ENCODE measurements at places on chromosomes 1 and 21. TPM values are rescaled to one million over a fixed set of nuclear protein-coding genes. Genes with fewer than 3 reads are reported as not detected.

The LCE2B gene
- not detected for total RNA-seq

The TYW3 gene
- total RNA-seq: 17.9 TPM

The ANKRD35 gene
- total RNA-seq: 6.4 TPM

The SPRR3 gene
- not detected for total RNA-seq

The RGS1 gene
- 210 TPM for total RNA-seq

The LIN9 gene
- 1.9 TPM for total RNA-seq

The RGS7 gene
- 0.16 TPM for total RNA-seq

- no peak overlapping the region for H3K4me3 ChIP-seq
- no peak for DNase-seq
- no peak overlapping the region for H3K27ac ChIP-seq
- H3K27me3 ChIP-seq: no peaks in the 10 kb centered on the region
These were observed 38.5 kb downstream of the MACO1 start for GRCh38 chr1:25469177-25469576.

- no peak overlapping the region for H3K27ac ChIP-seq
- no peak overlapping the region for H3K4me3 ChIP-seq
- H3K36me3 ChIP-seq: no peaks in the 10 kb centered on the region
- H3K4me1 ChIP-seq: no peaks in the 10 kb centered on the region
- H3K27me3 ChIP-seq: no peaks in the 10 kb centered on the region
These were observed 157.4 kb downstream of the DNM3 start for GRCh38 chr1:171998711-171999110.

DNA sequence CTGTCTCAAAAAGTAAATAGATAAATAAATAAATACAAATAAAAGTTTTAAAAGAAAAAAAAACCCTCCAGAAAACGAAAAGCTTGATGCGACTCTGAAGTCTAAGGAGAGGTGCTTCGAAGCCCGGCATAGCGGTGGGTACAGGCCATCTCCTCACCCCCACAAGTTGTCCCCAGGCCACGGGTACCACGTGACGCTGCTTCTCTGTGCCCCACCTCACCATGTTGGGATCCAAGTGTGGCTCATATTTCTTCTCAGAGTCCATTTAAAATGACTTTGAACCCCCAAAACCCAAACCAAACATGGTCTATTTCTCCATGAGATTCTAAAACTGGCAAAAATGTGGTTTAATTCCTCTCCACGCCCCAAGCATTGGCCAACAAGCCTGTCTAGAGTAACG lies 32.9 kb upstream of the ZC3H12A start:
- DNase-seq: no peak
- H3K36me3 ChIP-seq: no peaks in the 10 kb centered on the region
- no peaks in the 10 kb centered on the region for H3K27me3 ChIP-seq
- no peaks in the 10 kb centered on the region for H3K4me1 ChIP-seq

GRCh38 chr1:193040011-193040410 lies 19.1 kb downstream of the UCHL5 start:
- H3K36me3 ChIP-seq: no peaks in the 10 kb centered on the region
- no peaks in the 10 kb centered on the region for H3K27me3 ChIP-seq
- no peak overlapping the region for H3K4me3 ChIP-seq
- no peaks in the 10 kb centered on the region for H3K4me1 ChIP-seq

GRCh38 chr1:43908858-43909257 lies 24.7 kb upstream of the ARTN start:
- no peak for DNase-seq
- H3K4me1 ChIP-seq: no peaks in the 10 kb centered on the region
- H3K27ac ChIP-seq: no peak overlapping the region
- no peak overlapping the region for H3K4me3 ChIP-seq
- H3K36me3 ChIP-seq: no peaks in the 10 kb centered on the region

DNA sequence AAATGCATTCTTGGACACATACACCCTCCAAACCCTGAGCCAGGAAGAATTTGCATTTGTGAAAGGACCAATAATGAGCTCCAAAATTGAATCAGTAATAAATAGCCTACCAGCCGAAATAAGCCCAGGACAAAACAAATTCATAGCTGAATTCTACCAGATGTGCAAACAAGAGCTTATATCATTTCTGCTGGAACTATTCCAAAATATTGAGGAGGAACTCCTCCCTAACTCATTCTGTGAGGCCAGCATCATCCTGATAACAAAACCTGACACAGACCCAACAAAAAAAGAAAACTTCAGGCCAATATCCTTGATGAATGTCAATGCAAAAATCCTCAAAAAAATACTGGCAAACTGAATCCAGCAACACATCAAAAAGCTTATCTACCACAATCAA lies 6.7 kb downstream of the SPRR2E start:
- DNase-seq: no peak
- H3K4me3 ChIP-seq: no peak overlapping the region
- no peaks in the 10 kb centered on the region for H3K4me1 ChIP-seq
- H3K27me3 ChIP-seq: no peaks in the 10 kb centered on the region
- H3K27ac ChIP-seq: no peak overlapping the region
- H3K36me3 ChIP-seq: no peaks in the 10 kb centered on the region

DNA sequence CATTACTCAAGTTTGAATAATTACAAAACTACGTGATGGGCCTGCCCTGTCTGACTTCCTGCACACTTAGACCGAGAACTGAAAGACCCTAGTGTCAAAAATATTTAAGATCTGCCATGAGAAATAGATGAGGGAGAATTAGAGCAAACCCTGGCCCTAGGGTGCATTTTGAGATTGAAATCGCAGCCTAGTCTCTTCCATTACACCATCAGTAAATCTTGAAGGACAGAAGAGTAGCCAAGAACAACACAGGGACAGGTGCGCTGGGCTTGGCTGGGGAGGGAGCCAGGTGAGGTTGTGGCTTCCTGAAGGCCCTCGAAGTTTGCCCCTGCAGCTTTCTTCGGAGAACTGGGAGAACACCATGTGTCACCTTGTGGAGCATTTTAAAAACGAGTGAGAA lies 36.7 kb upstream of the KIF26B start:
- peak; percentile 60 for DNase-seq
- no peaks in the 10 kb centered on the region for H3K27me3 ChIP-seq
- no peak overlapping the region for H3K27ac ChIP-seq

GRCh38 chr1:165257969-165258459 lies 98.5 kb downstream of the LMX1A start:
- H3K36me3 ChIP-seq: no peaks in the 10 kb centered on the region
- H3K4me1 ChIP-seq: no peaks in the 10 kb centered on the region
- no peak overlapping the region for H3K4me3 ChIP-seq

DNA sequence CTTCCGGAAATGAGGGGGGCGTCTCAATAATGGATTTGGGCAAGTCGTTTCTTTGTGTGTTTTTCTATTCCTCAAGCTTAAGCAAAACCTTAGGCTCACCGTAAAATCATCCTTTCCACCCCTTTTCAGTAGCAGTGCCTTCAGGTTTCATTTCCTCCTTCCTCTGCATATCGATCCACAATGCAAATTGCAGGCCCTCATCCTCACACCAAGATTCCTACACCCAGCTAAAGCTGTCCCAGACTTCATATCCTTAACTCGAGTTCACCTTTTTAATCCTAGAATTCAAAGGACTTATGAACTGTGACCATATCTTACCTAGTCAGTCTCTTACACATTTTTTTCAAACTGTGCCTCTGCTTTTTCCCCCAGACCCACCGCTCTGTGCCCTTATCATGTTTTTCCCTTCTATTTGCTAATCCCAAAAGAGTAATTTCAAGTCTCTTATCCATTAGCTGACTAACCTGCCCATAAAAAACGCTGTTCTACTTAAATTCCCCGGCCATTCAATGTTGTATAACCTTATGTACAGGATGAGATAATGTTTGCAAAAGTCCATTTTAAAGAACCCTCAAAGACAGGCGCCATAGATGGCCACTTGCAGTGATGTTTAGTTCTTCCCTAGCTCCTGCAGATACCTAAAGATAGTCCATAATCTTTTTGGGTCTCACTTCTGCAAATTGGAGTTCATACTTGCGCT lies 1.5 kb downstream of the AKIRIN1 start:
- H3K27ac ChIP-seq: peak overlapping the region; percentile 95
- no peaks in the 10 kb centered on the region for H3K4me1 ChIP-seq
- H3K4me3 ChIP-seq: peak overlapping the region; percentile 99
- H3K36me3 ChIP-seq: no peaks in the 10 kb centered on the region

DNA sequence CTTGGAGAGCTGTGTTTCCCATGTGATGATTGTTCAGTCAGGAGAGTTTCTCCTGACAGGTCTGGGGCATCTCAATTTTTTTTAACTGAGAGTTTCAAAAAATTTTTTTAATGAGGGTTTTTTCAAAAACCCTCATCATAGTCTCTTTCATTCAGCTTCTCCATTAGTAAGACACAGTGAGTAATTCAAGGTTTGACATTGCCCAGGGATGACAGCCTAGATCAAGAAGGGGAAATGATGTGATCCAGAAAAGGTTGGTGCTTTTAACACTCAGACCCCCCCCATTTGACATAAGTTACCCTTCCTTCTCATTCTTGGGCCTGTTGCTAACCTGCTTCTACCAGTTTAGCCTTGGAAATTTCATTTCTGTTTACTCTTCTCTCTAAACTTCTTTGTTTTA lies 189.4 kb upstream of the HOOK1 start:
- no peak overlapping the region for H3K4me3 ChIP-seq
- H3K36me3 ChIP-seq: no peaks in the 10 kb centered on the region
- H3K27me3 ChIP-seq: no peaks in the 10 kb centered on the region
- no peaks in the 10 kb centered on the region for H3K4me1 ChIP-seq

GRCh38 chr1:30012455-30013440 lies 710.6 kb downstream of the MATN1 start:
- DNase-seq: no peak
- no peaks in the 10 kb centered on the region for H3K4me1 ChIP-seq
- no peaks in the 10 kb centered on the region for H3K27me3 ChIP-seq

DNA sequence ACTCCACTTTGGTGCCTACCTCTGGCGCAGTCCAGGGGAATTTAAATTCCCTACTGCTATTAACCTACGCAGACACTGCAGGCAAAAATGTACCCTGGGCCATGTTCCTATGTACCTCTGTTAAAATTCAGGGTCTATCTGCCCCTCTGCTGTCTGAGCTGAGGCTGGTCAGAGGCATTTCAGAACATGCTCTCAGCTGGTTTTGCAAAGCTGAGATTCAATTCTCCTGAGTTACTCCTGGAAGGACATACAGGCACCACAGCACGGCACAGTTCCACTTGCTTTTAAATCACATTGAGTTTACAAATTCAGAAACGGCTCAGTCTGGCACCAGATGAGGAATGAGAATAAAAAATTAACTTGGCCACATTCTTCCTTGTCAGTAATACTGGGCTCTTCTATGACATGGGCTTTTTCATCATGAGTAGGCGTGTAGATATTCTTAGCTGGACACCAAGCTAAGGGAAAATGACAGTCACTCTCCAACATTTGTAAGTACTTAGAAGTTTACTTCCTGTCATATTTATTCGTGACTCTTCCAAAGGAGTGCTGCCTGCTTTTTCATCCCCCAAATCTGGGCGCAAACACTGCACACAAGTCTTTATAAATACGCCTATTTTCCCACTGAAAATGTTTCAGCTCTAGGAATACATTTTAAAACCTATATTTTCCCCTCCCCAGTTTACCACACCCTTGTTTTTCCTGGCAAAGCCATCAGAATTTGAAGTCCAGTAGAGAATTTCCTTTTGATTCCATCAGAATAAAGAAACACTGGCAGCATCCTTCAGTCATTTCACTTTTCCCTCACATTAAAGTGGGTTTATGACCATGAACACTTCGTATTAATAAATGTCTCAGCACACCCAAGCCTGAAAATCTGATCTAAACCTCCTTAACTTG lies 1.9 kb downstream of the C1orf198 start:
- no peak for DNase-seq
- H3K36me3 ChIP-seq: no peaks in the 10 kb centered on the region
- peak overlapping the region; percentile 91 for H3K4me3 ChIP-seq
- H3K4me1 ChIP-seq: peaks cover 32% of the 10 kb centered on the region
- H3K27me3 ChIP-seq: no peaks in the 10 kb centered on the region

GRCh38 chr1:80072563-80072962 lies 1066.0 kb upstream of the ADGRL4 start:
- H3K36me3 ChIP-seq: no peaks in the 10 kb centered on the region
- H3K27ac ChIP-seq: no peak overlapping the region
- H3K4me1 ChIP-seq: no peaks in the 10 kb centered on the region
- H3K27me3 ChIP-seq: no peaks in the 10 kb centered on the region

GRCh38 chr1:84896279-84896678 lies 3.3 kb upstream of the LPAR3 start:
- no peak overlapping the region for H3K4me3 ChIP-seq
- DNase-seq: no peak
- no peaks in the 10 kb centered on the region for H3K4me1 ChIP-seq
- H3K36me3 ChIP-seq: no peaks in the 10 kb centered on the region
- peaks cover 26% of the 10 kb centered on the region for H3K27me3 ChIP-seq
- no peak overlapping the region for H3K27ac ChIP-seq

GRCh38 chr1:182777386-182777785 lies 12.2 kb upstream of the NPL start:
- H3K36me3 ChIP-seq: no peaks in the 10 kb centered on the region
- H3K27ac ChIP-seq: peak overlapping the region; percentile 44
- H3K4me1 ChIP-seq: no peaks in the 10 kb centered on the region

GRCh38 chr1:63363014-63363413 lies 4.4 kb upstream of the ALG6 start:
- H3K27ac ChIP-seq: no peak overlapping the region
- no peak for DNase-seq
- H3K36me3 ChIP-seq: no peaks in the 10 kb centered on the region
- no peak overlapping the region for H3K4me3 ChIP-seq

DNA sequence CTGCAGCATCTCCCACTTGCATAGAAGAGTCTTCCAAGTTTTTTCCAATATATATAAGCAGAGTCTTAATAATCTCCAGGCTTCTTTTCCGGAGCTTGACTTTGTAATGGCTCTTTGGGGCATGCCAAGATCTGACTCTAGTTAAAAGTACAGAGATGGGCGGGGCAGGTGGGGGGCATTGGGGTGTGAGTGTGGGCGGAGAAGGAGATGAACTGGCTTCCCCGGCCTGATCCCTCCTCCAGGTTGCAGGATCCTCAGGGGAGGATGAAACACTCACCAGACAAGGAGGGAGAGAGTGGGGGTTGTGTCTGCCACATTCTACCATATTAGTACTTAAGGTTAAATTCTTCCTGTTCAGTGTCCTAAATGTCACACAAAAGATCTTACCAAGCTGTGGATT lies 23.0 kb downstream of the S100A10 start:
- H3K36me3 ChIP-seq: no peaks in the 10 kb centered on the region
- no peak overlapping the region for H3K27ac ChIP-seq
- no peak for DNase-seq

DNA sequence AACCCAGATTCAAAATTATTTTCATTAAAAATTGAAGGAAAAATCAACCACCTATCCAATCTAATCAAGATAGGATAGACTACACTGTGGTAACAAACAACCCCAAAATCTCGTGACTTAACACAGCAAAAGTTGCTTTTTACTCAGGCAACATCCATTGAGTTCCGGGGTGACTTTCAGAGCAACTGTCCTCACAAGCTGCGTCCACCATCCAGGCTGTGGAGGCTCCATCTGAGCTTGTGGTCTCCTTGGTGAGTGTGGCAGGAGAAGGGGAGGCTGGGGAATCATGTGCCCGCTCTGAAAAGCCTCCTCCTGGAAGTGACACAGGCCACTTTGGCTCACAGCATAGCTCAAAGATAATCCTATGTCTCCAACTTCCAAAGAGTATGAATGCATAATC lies 52.4 kb downstream of the CD2 start:
- H3K4me3 ChIP-seq: no peak overlapping the region
- no peaks in the 10 kb centered on the region for H3K27me3 ChIP-seq
- H3K36me3 ChIP-seq: no peaks in the 10 kb centered on the region
- H3K4me1 ChIP-seq: no peaks in the 10 kb centered on the region
- DNase-seq: no peak

Data from breast epithelium (tissue), 4 donors.